ENCODE measurements at places on chromosomes 11 and 22.

- DNase-seq, result peak; percentile 34
These were observed 80.1 kb downstream of the EFCAB6 start for GRCh38 chr22:43731988-43732387.

GRCh38 chr11:72676861-72677341, 2.7 kb upstream of the PDE2A start:
- DNase-seq, result peak; percentile 27

- DNase-seq, result no peak
These were observed 30.8 kb downstream of the APLP2 start for GRCh38 chr11:130100381-130101095.

DNA sequence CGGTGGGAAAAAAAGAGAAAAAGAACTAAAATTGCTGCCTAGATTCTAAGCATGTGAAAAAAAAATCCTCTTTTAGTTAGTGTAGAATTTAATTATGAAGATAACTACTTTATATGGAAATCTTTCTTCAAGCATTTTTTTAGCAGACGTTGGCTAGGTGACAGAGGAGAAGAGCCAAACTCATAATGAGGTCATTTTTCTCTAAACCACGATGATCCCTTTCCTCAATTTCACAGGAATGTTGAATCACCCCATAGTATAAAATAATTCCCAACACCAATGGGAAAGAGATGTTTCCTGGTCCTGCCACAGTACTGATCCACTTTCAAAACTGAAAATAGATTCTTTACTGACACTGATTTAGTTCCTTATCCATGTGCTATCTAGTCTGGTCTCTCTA, 319.8 kb downstream of the DLG2 start:
- DNase-seq, result peak; percentile 75

- DNase-seq, result no peak
These were observed 4.9 kb downstream of the GRK3 start for GRCh38 chr22:25569361-25569760.

Measured in fibroblast of skin of abdomen (primary cell).